ENCODE measurements at places on chromosomes 2 and 18.

DNA sequence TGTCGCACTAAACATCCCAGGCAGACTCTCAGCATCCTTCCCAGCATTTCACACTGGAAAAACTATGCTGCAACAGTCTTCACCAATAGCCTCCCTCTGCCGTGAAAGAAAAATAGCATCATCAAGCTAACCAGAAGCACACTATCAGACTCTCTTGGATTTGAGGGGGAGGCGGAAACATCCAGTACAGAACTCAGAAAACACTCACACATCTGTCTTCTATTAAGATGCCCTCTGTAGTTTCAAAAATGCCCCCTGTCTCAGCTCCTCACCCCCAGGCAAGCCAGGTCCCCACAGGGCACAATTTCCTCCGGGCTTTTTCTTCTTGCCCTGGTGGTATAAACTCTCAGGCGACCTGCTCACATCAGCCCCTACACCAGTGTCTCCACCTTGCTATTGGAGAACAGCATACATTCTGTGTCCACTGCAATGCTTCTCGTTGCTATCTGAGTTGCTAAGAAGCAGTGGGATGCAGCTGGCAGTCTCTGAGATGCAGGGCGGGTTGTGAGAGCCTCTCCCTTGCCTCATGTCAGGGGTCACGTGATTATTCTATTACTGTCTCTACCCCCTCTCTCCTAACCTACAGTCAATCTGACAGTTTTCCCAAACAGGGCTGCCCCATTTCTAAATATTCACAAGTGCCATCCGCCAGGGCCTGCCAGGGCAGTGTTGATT is 189.9 kb downstream of the INO80D start:
- DNase-seq: no peak

DNA sequence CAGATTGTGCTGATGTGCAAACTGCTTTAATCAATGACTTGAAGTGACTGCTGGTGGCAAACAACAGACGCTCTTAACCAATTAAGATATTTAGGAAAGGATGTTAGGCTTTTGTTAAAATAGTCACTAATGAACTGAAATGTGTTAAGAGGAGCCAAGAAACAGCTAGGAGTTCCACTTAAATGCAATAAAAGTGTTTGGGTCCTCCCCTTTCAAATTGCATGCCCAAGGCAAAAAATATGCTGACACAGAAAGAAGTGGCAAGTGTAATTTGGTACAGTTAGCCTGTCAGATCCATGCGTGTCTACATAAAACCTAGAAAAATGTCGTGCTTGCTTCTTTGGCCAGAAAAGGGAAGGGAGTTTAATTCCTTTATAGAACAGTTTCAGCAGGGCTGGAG is 61.9 kb downstream of the XRCC5 start:
- no peak for DNase-seq

- DNase-seq: no peak
Measured at GRCh38 chr2:72937356-72937669, 20.0 kb downstream of the EMX1 start.

DNA sequence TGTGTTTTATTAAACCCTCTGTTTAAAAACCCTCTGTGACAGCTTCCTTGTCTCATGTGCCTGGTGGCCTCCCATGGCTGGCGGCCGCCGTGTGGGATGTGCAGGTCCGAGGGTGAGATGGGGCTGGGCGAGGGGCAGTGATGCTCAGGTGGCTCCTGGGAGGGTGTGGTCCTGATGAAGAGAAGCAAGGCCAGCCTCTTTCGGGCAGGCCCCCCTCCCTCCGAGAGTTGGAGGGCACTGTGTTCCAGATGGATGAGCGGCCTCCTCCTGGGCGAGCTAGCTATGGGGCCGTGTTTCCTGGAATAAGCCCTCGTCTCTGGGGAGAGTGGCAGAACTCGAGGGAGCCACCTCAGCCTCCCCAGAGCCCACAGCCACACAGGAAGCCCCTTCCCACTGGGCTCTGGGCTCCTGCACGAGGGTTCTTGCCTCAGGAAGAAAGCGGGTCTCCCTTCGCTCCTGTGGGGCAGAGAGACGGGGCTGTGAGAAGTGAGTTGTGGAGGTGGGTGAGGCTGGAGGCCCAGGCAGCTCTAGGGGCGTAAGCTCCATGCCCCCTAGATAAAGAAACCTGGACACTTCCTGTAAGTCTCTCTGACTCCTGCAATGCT is 72.1 kb downstream of the ASB1 start:
- no peak for DNase-seq

GRCh38 chr2:223459328-223459939 is 142.7 kb downstream of the SCG2 start:
- peak; percentile 6 for DNase-seq

DNA sequence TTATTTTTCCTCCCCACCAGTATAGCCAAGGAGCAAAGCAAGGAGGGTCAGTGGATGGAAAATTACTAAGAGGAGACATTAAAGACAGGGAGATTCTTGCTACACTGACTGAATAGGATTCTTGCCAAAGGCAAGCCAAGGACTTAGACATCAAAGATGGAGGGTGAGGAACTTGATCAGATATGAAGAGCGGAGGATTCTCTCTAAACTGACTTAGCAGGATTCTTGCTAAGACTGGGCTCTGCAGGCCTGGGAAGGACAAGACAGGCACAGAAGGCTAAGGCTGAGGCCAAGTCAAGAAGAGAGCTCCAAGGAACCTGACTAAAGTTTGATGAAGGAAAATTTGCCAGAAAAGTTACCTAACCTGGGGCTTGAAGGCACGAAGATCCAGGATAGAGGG is 143.9 kb upstream of the RMP24 start:
- no peak for DNase-seq
